ENCODE measurements at places on chromosomes 2 and 18. TPM values are rescaled to one million over a fixed set of nuclear protein-coding genes. Genes with fewer than 3 reads are reported as not detected.
A peak's percentile ranks its signal among the peaks of the same experiment; 100 is the strongest.

DNA sequence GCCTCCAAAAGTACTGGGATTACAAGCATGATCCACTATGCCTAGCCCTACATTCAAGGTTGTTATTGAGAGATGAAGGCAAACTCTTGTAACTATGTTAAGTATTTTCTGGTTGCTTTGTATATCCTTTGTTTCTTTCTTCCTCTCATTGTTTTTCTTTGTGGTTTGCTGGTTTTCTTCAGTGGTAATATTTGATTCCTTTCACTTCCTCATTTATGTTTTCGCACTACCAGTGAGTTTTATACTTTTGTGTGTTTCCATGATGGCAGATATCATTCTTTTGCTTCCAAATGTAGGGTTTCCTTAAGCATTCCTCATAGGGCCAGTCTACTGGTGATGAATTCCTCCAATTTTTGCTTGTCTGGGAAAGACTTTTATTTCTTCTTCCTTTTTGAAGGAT lies 90.2 kb downstream of the NCK2 start:
- H3K4me3 ChIP-seq: no peak overlapping the region
- H3K36me3 ChIP-seq: no peaks in the 10 kb centered on the region
- no peak overlapping the region for H3K27ac ChIP-seq

CBLN2 gene
- total RNA-seq: not detected

- no peaks in the 10 kb centered on the region for H3K27me3 ChIP-seq
- no peaks in the 10 kb centered on the region for H3K36me3 ChIP-seq
- H3K4me1 ChIP-seq: peaks cover 20% of the 10 kb centered on the region
- H3K27ac ChIP-seq: no peak overlapping the region
Observed at GRCh38 chr2:231383416-231384108, 11.9 kb upstream of the B3GNT7 start.

POTEE gene
- total RNA-seq: not detected

GRCh38 chr2:174330945-174331594 lies 3.7 kb upstream of the SP9 start:
- H3K27me3 ChIP-seq: peaks cover 97% of the 10 kb centered on the region
- H3K4me3 ChIP-seq: no peak overlapping the region
- H3K4me1 ChIP-seq: peaks cover 10% of the 10 kb centered on the region
- DNase-seq: peak; percentile 54

GRCh38 chr18:49544362-49544761 lies 17.5 kb upstream of the LIPG start:
- no peaks in the 10 kb centered on the region for H3K4me1 ChIP-seq
- H3K27me3 ChIP-seq: no peaks in the 10 kb centered on the region
- no peak overlapping the region for H3K27ac ChIP-seq
- H3K36me3 ChIP-seq: no peaks in the 10 kb centered on the region
- no peak overlapping the region for H3K4me3 ChIP-seq
- DNase-seq: no peak

DNA sequence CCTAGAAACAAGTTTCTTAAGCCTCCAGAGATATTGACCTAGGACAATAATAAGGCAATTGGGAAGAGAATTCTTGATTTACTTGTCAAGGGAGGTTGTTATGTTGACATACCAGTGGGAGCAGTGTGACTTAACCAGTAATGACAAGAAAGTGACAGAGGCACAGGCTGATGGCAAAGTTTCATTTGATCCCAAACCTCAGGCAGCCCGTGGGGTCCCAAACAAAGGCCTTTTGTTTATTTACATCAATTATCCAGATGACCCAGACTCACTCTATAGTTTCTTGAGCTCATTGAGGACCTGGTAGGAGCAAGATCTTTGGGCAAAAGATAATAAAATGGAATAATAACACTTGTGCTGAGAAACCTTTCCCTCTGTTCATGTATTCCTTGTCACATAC lies 336.8 kb downstream of the ARL6IP6 start:
- H3K27me3 ChIP-seq: no peaks in the 10 kb centered on the region
- DNase-seq: no peak
- H3K4me1 ChIP-seq: no peaks in the 10 kb centered on the region
- no peak overlapping the region for H3K4me3 ChIP-seq

DNA sequence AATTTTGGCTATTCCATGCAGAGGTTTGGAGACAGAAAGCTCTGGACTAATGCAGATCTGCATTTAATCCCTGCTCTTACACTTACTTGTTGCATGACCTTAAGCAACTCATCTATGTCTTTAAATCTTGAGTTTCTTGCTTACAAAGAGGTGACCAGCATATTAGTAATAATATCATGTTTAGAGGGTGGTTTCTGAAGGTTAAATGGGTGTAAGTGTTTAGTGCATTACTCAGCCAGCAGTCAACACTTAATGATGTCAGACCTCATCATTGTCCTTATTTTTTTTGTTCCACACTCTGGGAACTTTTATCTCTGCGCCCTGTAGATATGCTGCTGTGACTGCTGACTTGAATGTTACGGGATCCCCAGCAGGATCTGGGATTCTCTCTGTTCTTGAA lies 1.7 kb downstream of the IL1RL1 start:
- peaks cover 10% of the 10 kb centered on the region for H3K4me1 ChIP-seq
- peaks cover 6% of the 10 kb centered on the region for H3K27me3 ChIP-seq
- H3K27ac ChIP-seq: peak overlapping the region; percentile 8

GRHL1 gene
- 0.29 TPM for total RNA-seq

- H3K27me3 ChIP-seq: no peaks in the 10 kb centered on the region
- H3K4me1 ChIP-seq: peaks cover 9% of the 10 kb centered on the region
- DNase-seq: no peak
- no peaks in the 10 kb centered on the region for H3K36me3 ChIP-seq
- H3K27ac ChIP-seq: no peak overlapping the region
- H3K4me3 ChIP-seq: no peak overlapping the region
Observed at GRCh38 chr2:152493945-152494528, 159.1 kb downstream of the FMNL2 start.

Measured in osteoblast (primary cell).